ENCODE measurements at places on chromosomes 3 and 15. TPM values are rescaled to one million over a fixed set of nuclear protein-coding genes. Genes with fewer than 3 reads are reported as not detected.

ANKRD63 gene
- not detected for total RNA-seq

ACSBG1 gene
- total RNA-seq: 0.18 TPM

- DNase-seq: no peak
Observed at GRCh38 chr15:58163985-58164384, 25.8 kb downstream of the AQP9 start.

GOLGA6L10 gene
- total RNA-seq: 2.5 TPM

FOXL2 gene
- not detected for total RNA-seq

DNA sequence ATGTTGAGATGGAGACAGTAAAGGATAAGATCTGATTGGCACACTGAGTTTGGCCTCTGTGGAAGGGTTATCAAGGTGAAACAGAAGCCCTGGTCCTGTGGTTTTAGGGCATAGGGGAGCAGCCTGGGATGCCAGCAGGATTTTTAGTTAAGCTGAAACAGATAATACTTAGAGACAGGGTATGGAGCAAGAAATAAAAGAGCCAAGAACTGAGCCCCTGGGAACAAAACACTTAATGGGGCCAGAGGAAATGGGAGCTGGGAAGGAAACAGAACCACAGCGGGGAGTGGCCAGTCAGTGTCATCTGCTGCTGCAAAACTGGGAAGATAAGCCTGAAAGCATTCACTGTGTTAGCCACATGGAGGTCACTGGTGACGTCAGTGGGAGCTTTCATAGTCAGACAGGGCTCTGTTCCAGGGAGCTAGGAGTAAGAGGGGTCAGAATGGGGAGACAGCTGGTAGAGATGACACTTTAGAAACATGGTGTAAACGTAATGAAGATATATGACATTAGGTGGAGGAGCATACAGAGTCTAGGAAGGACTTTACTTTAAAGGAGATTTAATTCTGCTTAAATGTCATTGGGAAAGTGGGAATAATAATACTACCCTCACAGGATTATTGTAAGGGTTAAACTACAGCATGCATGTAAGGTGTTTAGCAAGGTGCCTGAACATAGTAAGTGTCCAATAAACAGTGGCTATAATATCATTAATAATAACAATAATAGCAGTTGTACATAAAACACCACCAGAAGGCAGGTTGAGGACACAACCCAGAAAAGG is 172.7 kb upstream of the CTNNB1 start:
- no peak for DNase-seq

PAQR5 gene
- not detected for total RNA-seq

All from activated CD8-positive, alpha-beta T cell treated with anti-CD3 and anti-CD28 coated beads for 36 hours (primary cell).